ENCODE measurements at places on chromosomes 16 and 17.

- peak; percentile 51 for DNase-seq
These were observed 17.9 kb downstream of the GOSR2 start for GRCh38 chr17:46940692-46941404.

- no peak for DNase-seq
These were observed 39.1 kb downstream of the DHX38 start for GRCh38 chr16:72132726-72133125.

DNA sequence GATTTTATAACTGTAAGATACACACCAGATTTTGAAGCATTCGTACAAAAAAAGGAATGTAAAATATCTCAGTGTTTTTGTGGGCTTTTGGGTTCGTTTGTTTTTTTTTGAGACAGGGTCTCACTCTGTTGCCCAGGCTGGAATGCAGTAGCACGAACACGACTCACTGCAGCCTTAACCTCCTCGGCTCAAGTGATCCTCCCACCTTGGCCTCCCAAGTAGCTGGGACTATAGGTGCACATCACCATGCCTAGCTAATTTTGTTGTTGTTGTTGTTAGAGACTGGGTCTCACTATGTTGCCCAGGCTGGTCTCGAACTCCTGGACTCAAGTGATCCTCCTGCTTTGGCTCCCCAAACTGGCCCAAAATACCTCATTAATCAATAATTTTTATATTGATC, 15.9 kb downstream of the STAT5B start:
- no peak for DNase-seq

- no peak for DNase-seq
These were observed 17.5 kb downstream of the SLFN12L start for GRCh38 chr17:35519906-35520442.

GRCh38 chr16:57797216-57797525, 5.1 kb downstream of the KIFC3 start:
- no peak for DNase-seq
